ENCODE measurements at places on chromosomes 4 and X.

- DNase-seq: no peak
Observed at GRCh38 chrX:107669885-107670628, 41.7 kb downstream of the PRPS1 start.

GRCh38 chrX:125340490-125340889 lies 20.8 kb downstream of the TEX13C start:
- no peak for DNase-seq

GRCh38 chr4:73839715-73840114 lies 3.2 kb downstream of the CXCL6 start:
- no peak for DNase-seq

- no peak for DNase-seq
Observed at GRCh38 chr4:147157860-147158701, 212.4 kb upstream of the TTC29 start.

DNA sequence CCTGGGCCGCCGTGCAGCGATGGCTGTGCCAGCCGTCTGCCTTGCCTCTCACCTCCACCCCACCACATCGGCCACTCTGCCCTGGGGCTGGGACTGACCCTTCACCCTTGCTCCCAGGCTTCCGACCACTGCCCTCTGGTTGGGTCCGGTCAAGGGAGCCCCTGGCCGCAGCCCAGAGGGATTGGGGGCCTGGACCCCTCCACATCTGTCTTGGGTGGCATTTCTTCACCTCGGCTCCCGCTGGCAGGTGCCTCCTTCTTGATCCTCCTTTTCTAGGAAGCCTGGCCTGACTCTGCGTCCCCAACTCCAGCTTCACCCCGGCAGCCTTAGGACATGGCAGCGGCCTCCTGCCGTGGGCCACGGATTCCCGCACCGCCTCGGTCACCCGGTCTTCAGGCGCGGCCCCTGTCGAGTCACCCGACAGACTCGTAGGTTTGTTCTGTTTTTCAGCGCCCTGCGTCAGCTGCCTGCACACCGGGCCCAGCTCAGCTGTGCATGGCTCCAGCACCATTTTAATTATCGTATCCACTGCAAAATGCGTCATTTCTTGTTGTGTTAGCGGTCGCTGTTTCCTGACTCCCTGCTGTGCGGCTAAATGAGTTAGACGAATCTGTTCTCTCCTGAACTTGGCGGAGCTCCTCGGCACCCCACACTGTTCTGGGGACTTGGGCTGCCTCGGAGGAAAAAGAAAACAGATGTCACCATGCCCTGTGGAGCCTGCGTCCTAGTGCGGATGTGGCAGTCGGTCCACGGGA lies 124.0 kb downstream of the FAM53A start:
- no peak for DNase-seq

DNA sequence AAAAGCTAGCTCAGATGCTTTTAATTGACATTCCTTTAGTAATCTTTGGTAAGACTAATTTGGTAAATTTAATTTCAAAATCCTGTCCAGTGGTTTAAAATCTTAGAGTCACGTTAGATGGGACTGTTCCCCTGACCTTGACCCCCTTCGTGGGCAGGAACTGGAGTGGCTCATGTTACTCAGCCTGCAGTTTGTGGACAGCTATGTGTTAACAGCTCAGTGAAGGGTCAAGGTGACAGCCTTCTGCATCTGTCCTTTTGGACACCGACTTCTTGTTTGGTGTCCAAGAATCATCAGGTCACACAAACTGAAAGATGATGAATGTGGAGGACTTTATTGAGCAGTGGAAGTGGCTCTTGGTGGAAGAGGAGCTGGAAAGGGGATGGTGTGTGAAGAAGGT lies 2.9 kb downstream of the ARSF start:
- DNase-seq: no peak

DNA sequence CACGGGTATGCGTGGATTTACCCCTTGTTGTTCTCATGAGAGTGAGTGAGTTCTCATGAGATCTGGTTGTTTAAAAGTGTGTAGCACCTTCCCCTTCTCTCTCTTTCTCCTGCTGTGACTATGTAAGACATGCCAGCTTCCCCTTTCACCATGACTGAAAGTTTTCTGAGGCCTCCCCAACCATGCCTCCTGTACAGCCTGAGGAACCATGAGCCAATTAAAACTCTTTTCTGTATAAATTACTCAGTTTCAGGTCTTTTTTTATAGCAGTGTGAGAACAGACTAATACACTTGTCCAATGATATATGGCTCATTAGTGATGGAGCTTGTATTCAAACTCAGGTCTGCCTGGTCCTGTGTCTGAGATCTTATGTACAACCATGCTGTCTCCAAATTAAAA lies 28.5 kb upstream of the RTL3 start:
- no peak for DNase-seq

GRCh38 chr4:8640816-8641215 lies 48.3 kb downstream of the CPZ start:
- DNase-seq: no peak

- DNase-seq: no peak
Observed at GRCh38 chr4:70280567-70280966, 38.2 kb downstream of the CSN3 start.

- no peak for DNase-seq
Observed at GRCh38 chr4:185033950-185034349, 15.7 kb downstream of the HELT start.

DNA sequence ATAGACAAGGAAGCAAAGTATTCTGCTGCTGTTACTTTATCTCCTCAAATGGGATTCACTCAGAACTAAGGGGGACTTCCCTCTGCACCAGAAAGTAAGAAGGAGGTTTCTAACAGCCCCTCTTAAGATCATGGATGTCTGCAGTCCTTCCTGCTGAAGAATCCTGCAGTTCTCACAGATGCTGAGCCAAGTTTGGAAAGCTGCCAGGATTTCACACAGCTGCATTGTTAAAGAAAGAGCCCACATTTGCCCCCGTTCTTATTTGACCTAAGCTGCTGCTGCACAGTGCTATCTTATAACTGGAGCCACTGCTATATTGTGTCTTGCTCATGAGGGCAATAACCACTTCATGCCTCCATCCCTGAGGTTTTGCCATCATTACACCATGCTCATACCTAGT lies 81.1 kb downstream of the FAAH2 start:
- DNase-seq: no peak

DNA sequence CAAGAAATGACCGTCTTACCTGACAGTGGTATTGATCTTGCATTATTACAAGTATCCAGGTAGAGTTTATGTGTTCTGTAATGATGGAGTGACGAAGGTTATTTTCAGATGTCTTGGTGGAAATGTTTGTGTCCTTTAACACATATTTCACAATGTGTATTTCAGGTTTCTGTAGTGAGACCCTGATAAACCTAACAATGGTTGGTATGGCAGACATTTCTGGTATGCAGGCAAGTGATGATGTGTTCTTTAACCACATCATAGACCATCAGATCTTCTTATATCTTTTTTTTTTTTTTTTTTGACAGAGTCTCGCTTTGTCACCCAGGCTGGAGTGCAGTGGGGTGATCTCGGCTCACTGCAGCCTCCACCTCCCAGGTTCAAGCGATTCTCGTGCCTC lies 14.6 kb upstream of the ATXN3L start:
- DNase-seq: no peak

GRCh38 chr4:137677863-137678262 lies 145.6 kb upstream of the PCDH18 start:
- no peak for DNase-seq

GRCh38 chr4:149741186-149741831 lies 74.3 kb downstream of the IQCM start:
- DNase-seq: no peak

DNA sequence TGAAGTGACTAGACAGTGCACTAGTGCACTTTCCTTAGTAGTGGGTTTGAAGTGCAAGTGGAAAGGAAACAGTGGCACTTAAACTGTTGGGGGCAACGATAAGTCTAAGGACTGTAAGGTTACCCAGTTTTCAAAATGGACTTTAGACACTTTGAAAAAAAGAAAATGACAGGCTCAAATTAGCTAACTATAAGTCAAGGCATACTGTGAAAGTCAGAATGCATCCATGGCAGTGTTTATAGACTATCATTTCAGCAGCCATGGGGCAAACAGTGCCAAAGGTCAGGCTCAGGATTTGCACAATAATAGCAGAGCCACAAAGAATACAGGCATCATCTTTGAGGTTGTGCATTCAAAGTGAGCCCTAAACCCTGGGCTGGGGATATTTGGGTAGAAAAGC lies 104.4 kb downstream of the CXCL13 start:
- no peak for DNase-seq

- DNase-seq: no peak
Observed at GRCh38 chr4:145936997-145937901, 1.4 kb downstream of the ZNF827 start.

- DNase-seq: no peak
Observed at GRCh38 chr4:26069218-26069617, 155.2 kb downstream of the SMIM20 start.

DNA sequence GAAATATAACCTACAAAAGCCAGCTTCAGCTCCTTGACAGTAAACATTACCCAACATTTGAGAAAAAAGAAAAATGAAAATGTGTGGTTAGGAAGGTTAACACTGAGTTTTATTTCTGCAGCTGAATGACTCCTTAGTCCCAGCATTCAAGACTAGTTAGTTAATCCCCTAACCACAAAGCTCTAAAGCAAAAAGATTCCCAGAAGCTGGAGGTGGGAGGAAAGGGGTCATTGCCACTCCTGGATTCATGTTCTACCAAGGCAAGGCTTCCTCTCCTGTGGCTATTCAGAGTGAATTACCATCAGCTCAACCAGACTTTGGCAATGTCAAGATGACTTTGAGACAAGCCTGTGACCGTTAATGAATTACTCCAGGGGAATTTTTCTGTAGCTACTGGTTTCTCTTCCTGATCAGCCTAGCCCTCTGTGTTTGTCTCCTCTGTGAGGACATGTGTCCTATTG lies 63.6 kb downstream of the HADH start:
- no peak for DNase-seq

- no peak for DNase-seq
Observed at GRCh38 chr4:12635629-12636028, 848.5 kb downstream of the RAB28 start.

DNA sequence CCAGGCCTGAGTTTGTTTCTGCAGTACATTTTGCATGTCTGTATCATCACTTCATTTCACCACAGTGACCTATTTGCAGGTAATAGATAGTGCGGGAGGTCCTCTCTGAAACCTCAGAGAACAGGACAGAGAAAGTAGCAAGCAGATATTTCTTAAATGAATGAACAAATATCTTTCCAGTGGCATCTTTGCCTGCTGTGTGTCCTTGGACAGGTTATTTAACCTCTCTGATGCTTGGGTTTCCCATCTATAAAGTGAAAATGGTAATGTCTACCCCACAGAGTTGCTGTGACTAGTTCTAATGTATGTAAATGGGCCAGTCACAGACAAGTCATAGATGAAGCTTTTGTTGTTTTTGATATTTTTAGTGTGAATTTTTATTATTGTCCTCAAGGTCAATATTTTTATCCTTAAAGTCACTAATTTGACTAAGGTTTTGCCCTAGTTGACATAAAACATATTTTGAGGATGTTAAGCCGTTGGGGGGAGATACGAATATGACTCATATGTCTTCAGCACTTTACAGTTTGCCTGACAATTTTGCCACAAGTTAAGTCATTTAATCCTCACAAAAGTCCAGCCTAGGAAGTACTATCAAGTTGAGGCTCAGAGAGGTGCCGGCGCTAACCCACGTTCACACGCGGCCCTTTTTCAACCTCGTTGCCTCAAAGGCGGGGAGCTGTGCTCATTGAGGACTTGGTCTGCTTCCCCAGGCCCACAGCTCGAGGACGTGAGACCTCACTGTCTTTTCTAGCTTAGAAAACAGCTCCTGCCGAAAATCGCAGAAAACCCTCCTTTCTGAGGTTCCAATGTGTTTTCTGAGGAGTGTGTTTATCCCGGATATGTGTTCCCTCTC lies 126.7 kb upstream of the STX18 start:
- no peak for DNase-seq

GRCh38 chr4:105666693-105667092 lies 41.8 kb downstream of the INTS12 start:
- no peak for DNase-seq

DNA sequence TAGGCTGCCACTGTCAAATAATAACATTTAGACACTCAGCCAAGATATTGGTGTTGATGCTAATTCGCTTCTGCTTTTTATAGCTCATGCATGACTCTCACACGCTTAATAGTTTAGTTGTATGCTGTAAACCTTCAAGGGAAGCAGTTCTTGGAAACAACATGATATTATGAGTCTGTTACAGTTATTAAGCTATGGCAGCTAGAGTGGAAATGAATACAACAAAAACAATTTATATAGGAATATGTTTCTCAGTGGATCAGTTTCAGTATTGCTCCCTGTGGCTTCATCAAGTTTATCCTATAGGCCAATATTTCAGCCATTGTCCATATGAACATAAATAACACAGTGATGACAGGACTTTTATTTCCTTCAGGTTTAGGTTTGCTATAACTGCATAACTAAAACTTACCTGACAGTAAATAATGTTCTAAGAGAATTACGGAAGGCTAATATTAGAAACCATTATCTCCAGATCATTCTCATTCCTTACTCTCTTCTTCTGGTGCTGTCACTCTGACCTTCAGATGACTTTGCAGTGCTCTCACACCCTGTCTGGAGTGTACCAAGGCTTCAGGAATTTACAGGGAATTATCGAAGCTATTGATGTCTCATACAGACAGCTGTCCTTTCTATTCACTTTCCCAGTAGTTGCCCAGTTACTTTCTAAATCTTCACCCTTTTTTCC lies 555.0 kb downstream of the ANKRD50 start:
- DNase-seq: no peak

- DNase-seq: no peak
Observed at GRCh38 chr4:126647756-126648397, 984.9 kb upstream of the INTU start.

DNA sequence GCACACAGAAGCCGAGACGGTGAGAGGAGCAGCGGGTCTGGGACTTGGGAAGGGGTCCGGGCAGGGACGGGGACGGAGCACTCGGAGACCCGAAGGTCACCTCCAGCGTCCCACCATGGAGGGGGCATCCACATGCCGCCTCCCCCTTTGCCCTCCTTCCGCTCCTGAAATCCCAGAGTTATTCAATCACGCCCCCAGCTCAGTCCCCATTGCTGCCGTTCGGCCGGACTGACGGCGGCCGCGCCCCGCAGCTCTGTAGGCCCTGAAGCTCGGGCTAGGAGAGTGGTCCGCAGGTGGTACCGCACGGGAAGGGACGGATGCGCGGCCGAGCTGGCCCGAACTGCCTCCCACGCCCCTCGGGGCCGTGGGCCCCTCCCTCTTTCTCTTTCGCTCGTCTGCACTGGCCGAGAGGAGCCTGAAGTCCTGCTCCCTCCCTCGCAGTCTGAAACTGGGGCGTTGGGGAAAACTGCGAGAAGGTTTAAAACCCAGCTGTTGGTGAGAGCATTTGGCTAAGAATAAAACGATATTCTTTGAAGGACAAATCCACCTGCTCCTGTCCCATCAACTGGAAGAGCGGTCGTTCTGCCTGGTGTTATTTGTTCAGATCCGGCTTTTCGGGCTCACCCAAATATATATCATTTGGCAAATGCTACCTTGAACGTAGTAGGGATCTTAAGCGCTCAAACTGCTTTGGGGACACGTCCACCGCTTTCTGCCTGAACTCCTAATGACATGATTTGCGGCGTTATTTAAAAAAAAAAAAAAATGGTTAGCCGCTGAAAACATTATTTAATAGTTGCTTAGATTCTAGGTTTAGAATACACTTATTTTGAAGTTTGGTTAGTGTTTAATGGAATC lies 719 bp downstream of the USO1 start:
- DNase-seq: peak; percentile 5

Data from NCI-H1417 treated with DMSO at 0.1 percent for 48 hours (cell line).